ENCODE measurements at places on chromosomes 2 and 18.

DNA sequence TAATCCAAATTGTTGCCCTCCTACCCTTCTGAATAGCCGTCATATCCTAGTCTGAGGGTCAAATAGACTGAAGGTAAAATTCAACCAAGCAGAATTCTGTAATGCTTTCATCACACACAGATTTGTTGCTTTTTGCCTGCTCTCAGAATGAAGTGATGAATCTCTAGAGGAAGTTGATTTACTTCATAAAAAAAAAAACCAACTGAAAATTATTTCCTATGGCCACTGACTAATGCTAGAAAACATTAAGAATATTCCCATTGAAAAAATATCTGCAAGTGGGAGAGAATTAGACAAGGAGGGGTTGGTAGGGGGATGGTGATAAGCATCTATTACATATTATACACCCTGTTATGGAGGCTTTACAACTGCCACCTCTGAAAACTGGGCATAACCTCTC, 2.3 kb upstream of the IL1RL2 start:
- no peak for DNase-seq

GRCh38 chr2:88874063-88874657, 182.7 kb downstream of the RPIA start:
- peak; percentile 55 for DNase-seq

- no peak for DNase-seq
These were observed 139.6 kb downstream of the CABLES1 start for GRCh38 chr18:23274638-23275482.

GRCh38 chr2:98393354-98393753, 47.1 kb downstream of the CNGA3 start:
- DNase-seq, result no peak

DNA sequence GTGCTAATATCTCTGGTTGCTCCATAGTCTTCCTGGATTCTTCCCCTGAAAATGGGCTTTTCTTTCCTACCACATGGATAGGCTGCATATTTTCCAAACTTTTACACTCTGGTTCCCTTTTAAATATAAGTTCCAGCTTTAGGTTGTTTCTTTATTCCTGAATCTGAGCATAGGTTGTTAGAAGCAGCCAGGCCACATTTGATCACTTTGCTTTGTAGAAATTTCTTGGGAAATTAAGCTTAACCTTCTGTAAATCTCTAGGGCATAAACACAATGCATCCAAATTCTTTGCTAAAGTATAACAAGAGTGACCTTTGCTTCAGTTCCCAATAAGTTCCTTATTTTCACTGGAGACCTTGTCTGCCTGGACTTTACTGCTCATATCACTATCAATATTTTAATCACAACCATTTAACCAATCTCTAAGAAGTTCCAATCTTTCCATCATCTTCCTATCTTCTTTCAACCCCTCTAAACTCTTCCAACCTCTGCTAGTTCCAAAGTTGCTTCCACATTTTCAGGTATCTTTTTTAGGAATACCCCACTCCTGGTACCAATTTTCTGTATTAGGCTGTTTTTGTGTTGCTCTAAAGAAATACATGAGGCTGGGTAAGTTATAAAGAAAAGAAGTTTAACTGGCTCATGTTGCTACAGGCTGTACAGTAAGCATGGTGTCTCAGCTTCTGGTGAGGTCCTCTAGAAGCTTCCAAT, 389.6 kb upstream of the HS6ST1 start:
- no peak for DNase-seq

GRCh38 chr2:97765933-97766332, 52.6 kb downstream of the ZAP70 start:
- DNase-seq, result no peak

DNA sequence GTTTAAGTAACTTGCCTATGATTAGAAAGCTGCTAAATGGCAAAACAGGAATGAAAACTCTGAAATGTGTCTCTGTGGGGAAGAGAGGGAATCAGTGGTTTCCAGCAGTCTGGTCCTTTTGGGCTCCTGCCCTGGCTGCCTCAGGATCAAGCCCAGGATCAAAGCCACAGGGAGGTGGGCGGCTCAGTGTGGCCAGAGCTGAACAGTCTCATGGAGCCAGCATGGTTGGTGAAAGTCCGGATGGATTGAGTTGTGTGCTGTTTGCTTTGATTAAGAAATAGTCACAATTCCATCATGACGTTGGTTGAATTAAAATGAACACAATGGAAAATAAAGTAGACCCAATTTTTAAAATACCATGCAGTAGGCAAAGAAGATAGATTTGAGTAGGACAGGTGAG, 344.2 kb downstream of the LPIN1 start:
- DNase-seq, result no peak

- DNase-seq, result no peak
These were observed 830.4 kb downstream of the GALR1 start for GRCh38 chr18:78080081-78080480.

GRCh38 chr2:1979138-1979537, 234.8 kb upstream of the PXDN start:
- no peak for DNase-seq

DNA sequence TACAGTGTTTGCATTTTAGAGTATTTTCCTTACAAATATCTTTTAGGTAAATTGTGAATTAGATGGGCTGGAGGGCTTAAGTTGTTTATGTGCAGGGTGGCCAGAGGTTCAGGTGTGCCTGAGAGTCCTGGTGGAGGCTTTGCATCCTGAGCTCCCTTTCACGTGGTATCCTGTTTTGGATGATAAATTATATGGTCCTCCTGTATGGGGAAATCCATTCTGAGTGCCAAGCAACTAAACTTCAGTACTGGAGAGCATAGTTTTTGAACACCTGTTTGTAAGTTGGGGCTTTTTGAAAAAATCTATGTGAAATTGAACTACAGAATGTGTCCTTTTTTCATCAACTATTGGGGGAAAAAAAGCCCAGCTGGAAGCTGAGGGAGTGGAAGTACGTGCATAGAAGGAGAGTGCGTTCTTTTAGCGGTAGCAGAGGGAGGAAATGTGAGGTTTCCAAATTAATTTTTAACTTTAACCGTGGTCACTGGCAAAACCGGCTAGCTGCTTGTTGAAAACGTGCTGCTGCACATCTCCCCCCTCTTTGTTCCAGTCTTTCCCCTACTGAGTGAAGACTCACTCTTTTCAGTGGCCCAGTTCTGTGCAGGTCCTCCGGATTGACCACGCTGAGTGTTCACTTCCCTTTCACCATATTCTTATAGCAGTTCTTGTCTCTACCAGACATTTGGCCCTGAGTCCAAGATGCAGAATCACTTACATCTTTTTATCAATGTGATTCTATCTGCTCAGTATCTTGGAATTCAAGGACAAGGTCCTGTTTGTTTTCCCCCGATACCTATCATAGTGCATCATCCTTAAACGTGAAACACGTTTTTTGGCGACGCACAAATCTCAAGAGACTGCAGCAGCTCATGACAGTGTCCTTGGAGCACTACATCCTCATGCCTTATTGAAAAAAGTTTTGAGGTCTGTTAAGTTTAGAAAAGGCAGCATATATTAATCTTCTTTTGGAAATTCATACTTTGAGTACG, 15.3 kb downstream of the CNOT11 start:
- no peak for DNase-seq

DNA sequence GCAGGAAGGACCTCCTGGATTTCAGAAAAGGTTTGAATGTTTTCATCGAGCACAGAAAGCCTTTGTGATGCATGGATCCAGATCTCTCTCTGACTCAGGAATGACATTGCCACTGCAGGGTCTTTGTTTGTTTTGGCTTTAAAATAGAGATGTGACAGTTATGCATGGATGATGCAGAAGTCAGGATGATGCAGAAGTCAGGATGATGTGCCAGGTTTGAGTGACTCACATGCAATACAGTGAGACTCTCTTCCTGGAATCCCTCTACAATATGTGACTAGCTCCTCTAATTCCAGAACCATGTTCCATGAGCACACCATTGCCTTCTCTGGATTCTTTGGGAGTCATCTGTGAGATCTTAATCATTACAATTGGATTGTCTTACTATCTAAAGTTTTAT, 177.9 kb upstream of the RAB6C start:
- DNase-seq, result no peak

- no peak for DNase-seq
These were observed 1.3 kb downstream of the CPS1 start for GRCh38 chr2:210557721-210558120.

GRCh38 chr2:240459401-240460252, 24.2 kb downstream of the GPC1 start:
- DNase-seq, result no peak

DNA sequence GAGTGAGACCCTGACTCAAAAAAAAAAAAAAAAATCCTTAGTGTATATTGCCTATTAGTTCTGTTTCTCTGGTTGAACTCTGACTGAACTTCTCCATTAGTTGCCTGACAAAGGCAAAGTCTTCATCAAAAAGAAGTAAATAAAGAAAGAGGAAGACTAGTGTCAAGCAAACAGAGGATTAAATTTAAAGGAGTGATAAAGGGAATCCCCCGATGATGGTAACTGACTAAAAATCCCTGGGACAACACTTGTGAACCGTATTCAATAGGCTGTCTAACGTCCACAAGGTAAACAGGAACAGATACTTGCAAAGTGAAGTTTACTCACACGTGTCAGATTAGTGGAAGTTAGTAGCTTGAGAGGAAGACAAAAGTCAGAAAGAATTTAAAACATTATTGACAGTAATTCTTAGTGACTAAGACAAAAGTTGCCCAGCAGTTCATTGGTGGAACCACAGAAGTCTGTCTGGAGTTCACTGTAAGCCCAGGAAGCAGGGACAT, 26.2 kb upstream of the SPOPL start:
- no peak for DNase-seq

DNA sequence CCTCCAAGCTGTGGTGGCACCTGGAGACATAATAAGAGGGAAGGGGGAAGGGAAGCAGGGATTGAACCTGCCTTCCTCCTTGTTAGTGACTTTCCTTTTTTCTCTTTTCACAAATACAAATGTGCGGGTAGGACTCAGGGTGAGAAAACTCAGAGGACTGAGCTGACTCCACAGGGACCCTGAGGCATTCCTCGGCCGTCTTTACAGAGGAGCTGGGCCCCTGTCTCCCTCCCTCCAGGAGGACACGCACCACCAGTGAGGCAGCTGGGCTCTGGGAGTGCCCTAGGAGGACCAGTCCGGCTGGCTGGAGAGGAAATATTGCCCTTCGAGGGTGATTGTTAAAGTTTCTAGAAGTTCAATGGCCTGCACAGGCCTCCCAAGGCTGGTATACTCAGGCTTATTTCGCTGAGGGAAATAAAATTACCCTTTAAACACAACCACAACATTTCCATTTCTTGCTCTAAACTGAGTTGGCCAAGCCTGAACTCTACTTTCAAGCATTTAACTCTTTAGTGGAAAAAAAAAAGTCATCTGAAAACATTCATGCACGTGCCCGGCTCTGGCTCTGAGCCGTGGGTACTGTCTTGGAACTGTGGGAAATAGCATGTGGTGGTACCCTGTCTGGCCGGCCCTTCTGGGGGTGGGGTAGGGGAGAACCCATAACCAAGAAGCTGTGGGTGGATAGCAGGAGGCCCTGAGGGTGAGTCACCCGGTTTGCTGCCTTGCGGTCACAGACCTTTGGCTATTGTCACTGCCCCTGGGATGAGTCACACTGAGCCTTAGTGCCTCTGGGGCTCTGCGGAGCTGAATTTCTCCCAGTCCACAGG, 116.0 kb downstream of the COPS8 start:
- no peak for DNase-seq

GRCh38 chr2:232491139-232491780, 3.6 kb upstream of the ECEL1 start:
- no peak for DNase-seq

DNA sequence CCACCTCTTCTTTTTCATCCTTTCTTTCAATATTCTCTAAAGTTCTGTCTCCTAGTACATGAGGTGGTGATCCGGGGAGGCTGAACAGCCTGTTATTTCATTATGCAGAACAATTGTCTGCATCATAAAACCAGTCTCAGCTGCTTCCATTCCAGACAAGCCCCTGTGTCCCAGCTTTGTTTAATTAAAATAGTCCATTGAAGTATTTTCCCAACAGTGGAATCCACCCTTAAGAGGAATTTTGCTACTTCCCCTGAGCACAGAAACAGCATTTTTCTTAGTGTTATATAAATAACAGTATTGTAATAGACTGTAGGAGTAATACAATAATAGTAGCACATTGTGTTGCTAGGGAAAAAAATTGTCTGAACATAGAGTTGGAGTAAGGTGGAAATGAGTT, 395.4 kb upstream of the TCF4 start:
- DNase-seq, result no peak

DNA sequence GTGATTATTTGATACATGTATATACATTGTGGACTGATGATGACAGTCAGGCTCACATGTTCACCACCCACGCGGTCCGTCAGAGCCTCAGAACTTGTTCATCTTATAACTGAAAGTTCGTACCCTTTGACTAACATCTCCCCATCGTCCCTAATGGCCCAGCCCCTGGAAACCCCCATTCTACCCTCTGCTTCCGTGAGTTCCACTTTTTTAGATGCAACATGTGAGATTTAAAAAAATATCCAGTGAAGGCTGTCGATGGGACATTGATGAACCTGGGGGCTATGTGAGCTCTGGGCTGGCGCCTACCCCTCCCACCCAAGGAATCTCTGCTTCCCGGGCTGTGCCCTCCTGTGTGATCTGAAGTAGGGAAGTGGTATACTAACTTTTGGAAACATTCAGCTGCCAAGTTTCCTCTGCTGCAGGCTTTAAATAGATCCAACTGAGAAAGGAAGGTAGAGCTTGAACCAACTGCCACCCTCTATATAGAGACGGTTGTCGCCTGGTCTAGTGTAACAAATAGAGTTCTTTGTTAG, 163.8 kb downstream of the FAM210A start:
- DNase-seq, result no peak

DNA sequence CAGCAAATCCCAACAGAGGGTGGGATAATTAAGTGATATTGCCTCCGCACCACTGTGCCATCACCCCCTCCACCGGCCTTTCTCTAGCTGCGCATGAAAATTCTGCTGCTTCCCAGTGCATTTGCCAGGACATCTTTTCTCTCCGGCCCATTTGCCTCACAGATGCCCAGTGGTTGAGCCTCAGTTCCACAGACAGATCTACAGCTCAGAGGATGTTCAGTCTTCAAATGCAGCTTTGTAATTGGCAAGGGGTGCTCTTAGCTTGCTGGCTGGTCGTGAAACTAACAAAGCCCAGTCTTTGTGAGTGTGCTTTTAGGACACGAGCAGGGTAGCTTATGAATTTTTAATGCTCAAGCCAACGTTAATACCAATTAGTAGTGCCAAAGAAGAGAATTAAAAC, 253.3 kb upstream of the REV1 start:
- DNase-seq, result no peak

GRCh38 chr2:60836491-60836890, 44.9 kb upstream of the REL start:
- DNase-seq, result no peak

GRCh38 chr2:20450201-20450999, 3.5 kb downstream of the RHOB start:
- no peak for DNase-seq

- no peak for DNase-seq
These were observed 228.2 kb downstream of the CCDC178 start for GRCh38 chr18:33212363-33212762.

Measured in T-helper 2 cell (primary cell).